Fibroblast of the conjunctiva (primary cell): ENCODE measurements at places on chromosomes 2 and 18.

- no peak for DNase-seq
Measured at GRCh38 chr18:78542204-78542603, 437.4 kb upstream of the SALL3 start.

- DNase-seq = no peak
Measured at GRCh38 chr2:191202209-191202721, 42.9 kb upstream of the MYO1B start.

GRCh38 chr18:48877941-48878340, 72.8 kb downstream of the SMAD7 start:
- DNase-seq = no peak

DNA sequence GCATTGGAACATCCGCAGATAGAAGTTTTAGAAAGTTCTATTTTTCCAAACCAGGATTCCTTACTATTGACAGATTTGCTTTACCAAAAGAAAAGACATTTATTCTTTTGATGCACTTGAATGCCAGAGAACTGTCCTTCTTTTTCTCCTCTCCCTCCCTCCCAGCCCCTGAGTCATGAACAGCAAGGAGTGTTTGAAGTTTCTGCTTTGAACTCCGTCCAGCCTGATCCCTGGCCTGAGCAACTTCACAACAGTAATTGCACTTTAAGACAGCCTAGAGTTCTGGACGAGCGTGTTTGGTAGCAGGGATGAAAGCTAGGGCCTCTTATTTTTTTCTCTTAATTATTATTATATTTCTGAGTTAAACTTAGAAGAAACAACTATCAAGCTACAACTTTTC, 33.6 kb downstream of the APCDD1 start:
- no peak for DNase-seq

DNA sequence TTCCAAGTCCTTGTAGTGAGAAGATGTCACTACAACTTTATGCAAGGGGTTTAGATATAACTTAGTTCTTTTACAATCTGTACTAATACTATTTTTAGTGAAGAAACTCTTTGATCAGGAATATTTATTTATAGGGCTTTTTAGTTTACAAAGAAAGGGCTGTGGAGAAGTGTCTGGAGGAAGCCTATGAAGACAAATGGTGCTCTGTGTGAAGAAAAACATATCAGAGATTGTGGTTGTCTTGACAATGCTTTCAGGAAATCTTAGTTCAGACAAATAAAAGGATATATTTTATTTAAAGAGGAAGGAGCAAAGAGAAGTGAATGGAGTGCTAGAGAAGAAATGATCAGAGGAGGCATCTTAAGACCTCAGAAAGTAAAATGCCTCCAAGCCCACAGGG, 824.9 kb downstream of the DCDC2C start:
- no peak for DNase-seq

- no peak for DNase-seq
Measured at GRCh38 chr2:220956429-220956828, 615.7 kb downstream of the EPHA4 start.
